ENCODE measurements at places on chromosomes 6 and 20.

- DNase-seq, result no peak
Observed at GRCh38 chr20:43942667-43943285, 28.1 kb downstream of the TOX2 start.

DNA sequence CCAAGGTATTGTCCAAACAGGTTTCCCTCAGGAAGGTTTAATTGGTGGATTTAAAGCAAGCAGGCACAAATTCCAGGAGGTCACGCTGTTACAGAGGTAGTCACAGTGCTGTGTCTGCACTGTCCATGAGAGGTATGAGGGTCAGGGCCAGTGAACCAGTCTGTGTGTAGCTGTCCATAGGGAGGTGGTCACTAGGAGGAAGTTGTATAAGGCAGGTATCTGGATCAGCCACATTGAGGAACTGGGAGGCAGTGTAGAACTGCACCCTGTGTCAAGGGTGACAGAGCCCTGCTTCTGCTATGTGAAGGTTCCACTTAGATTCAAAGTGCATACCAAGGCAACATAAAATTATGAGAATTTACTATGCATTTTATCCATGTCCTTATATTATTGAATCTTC, 73.3 kb downstream of the MAP3K4 start:
- DNase-seq, result no peak

- DNase-seq, result peak; percentile 49
Observed at GRCh38 chr20:62824476-62825332, 7.9 kb downstream of the COL9A3 start.

GRCh38 chr6:106796781-106797180, 167.4 kb downstream of the QRSL1 start:
- no peak for DNase-seq

DNA sequence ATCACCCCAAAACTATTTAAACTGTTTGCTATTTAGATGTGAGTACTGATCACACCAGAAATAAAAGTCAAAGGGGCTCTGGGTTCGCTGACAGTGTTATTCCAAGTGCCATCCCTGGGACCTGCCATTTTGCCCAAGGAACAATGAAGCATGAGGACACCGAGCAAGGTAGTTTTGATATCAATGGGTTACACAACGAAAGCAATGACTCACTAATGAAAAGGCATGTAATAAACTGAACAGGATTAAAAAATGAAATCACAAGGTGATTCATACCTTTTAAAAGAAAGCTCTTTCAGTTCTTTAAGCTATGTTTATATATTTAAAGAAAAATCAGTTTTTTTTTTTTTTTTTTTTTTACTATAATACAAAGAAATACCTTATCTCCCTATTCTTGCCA, 102.0 kb downstream of the HS3ST5 start:
- DNase-seq, result no peak

DNA sequence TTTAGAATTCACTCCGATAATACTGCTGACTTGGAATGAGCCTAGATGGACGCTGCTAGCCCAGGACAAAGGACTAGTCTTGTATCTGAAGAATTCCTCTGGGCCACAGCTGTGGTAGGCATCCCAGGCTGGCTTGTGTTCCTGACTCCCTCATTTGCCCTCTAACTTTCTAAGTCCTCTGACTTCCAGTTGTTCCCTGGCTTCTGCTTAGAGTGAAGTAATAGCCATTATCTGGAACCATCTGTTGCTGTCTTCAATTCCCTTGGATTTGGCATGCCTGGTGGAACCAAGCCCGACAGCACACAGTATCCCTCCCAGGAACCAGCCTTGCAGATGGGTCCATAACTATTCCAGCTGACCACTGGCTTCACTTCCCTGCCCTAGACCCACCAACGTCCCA, 376.0 kb downstream of the SYNE1 start:
- DNase-seq, result no peak

DNA sequence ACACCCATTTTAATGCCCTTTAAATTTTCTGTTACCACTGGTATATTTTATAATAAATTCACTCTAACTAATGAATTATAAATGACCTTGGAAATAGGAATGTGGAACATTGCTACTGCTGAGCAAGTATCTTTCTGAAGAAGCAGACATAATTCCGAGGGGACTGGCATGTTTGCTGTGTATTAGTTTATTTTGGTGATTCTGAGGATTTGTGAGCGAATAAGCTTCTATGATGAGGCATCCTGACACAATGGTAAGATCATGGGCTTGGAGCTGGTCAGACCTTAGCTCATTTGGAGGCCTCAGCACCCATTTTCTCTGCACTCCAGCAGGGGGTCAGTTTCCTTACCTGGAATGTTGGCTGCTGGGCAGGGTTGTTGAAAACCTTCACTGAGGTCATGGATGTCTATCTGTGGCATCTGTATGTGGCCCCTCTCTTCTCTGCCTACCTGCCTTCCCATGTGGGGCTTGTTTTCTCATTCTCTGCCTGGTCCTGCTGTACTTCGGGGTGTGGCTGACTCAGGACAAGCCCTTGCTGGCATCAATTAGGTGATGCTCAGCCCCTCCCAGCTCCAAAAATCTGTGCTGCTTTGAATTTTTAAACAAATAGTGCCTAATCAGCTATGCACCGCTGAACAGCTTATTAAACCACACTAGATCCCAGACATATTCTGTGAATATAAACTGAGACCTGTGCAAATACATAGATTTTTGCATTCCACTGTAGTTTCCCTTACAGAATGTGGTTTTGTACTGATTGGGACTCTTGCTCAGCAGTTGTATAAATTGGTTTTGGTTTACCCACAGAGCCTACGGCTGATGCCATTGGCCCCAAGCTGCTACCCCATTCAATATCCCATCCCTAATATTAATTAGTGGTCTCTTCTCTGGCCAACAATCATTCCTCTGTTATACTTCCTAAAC, 10.7 kb downstream of the ARID1B start:
- no peak for DNase-seq

- no peak for DNase-seq
Observed at GRCh38 chr6:80639181-80639629, 532.7 kb downstream of the BCKDHB start.

DNA sequence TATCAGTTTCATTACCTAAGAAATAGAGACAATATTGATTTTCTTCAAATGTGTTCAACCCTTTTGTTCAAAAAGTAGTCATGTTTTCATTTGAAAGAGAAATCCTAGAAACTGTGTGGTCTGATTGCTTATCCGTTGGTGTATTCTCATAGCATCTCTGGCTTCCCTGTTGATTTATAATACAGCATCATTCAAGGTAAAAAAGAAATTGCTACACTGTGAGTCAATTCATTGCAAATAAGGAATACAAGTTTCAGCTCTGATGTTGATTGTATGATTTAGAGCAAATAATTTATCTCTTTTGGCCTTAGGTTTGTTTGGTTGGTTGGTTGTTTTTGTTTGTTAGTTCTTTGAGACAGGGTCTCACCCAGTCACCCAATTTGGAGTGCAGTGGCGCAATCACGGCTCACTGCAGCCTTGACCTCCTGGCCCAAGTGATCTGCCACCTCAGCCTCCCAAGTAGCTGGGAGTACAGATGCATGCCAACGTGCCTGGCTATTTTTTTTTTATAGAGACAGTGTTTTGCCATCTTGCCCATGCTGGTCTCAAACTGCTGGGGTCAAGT, 185.5 kb upstream of the TNFAIP3 start:
- no peak for DNase-seq
